ENCODE measurements at places on chromosomes 5 and 9. TPM values are rescaled to one million over a fixed set of nuclear protein-coding genes. Genes with fewer than 3 reads are reported as not detected.
A peak's percentile ranks its signal among the peaks of the same experiment; 100 is the strongest.

The HINT1 gene
- 205 TPM for total RNA-seq

The SLC6A19 gene
- total RNA-seq = not detected

The IL17B gene
- 0.58 TPM for total RNA-seq

The TLE1 gene
- total RNA-seq = 34.9 TPM

The MYO10 gene
- 10.2 TPM for total RNA-seq

The SPINK5 gene
- total RNA-seq = 0.41 TPM

The CDHR2 gene
- 0.30 TPM for total RNA-seq

The WDR70 gene
- total RNA-seq = 28.0 TPM

The EQTN gene
- not detected for total RNA-seq

The CMYA5 gene
- 1,322 TPM for total RNA-seq

DNA sequence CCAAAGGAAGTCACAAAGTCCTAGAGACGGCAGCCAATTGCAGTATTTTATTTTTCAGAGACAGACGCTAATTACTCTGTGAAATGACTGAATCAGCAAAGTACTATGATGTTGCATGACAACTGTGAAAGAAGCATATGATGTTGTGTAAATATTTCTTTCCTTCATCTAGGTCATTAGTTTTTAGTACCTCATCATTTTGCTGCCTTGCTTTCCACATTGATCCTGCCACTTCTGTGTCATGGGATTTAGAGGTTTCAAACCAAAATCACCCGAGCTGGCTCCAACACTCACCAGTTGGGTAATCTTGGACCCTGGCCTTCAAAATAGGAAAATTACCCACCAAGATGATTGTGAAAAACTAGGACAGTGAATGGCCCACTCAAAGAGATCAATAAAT lies 585.2 kb downstream of the ACTL7B start:
- H3K4me3 ChIP-seq = no peak overlapping the region
- no peak overlapping the region for H3K27ac ChIP-seq
- H3K4me1 ChIP-seq = peaks cover 8% of the 10 kb centered on the region

- H3K36me3 ChIP-seq = peaks cover 80% of the 10 kb centered on the region
- no peak overlapping the region for H3K27ac ChIP-seq
- H3K4me3 ChIP-seq = no peak overlapping the region
- H3K4me1 ChIP-seq = peaks cover 11% of the 10 kb centered on the region
- no peaks in the 10 kb centered on the region for H3K27me3 ChIP-seq
Measured at GRCh38 chr9:109088221-109088620, 31.5 kb downstream of the TMEM245 start.

- H3K4me3 ChIP-seq = no peak overlapping the region
- H3K36me3 ChIP-seq = no peaks in the 10 kb centered on the region
- no peaks in the 10 kb centered on the region for H3K27me3 ChIP-seq
- DNase-seq = no peak
Measured at GRCh38 chr9:78678877-78679276, 382.0 kb downstream of the PSAT1 start.

- H3K27ac ChIP-seq = no peak overlapping the region
- no peaks in the 10 kb centered on the region for H3K36me3 ChIP-seq
- no peak for DNase-seq
- peak overlapping the region; percentile 37 for H3K4me3 ChIP-seq
- H3K4me1 ChIP-seq = peaks cover 26% of the 10 kb centered on the region
Measured at GRCh38 chr5:171315386-171315891, 6.4 kb downstream of the TLX3 start.

GRCh38 chr5:118611332-118611945 lies 376.9 kb downstream of the DTWD2 start:
- no peaks in the 10 kb centered on the region for H3K27me3 ChIP-seq
- no peak overlapping the region for H3K27ac ChIP-seq
- no peaks in the 10 kb centered on the region for H3K36me3 ChIP-seq
- H3K4me1 ChIP-seq = no peaks in the 10 kb centered on the region
- H3K4me3 ChIP-seq = no peak overlapping the region
- DNase-seq = no peak

DNA sequence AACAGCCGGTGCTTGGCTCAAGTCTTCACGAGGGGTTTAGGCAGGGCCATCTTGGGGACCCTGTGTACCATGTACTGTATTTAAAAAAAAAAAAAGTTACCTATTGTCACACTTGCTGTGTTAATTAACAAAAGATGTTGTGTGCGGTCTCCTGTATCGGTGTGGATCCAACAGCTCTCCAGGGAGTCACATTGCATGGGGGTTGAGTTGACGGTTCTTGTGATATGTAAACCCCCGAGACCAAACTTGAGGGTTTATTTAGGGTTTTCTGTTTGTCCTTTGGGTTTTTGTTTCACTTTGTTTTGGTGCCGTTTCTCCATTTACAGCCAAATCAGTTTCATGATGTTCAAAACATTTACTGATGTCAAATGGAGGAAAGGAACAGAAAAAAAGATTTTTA lies 22.2 kb downstream of the AMBP start:
- no peak overlapping the region for H3K27ac ChIP-seq
- DNase-seq = no peak
- H3K4me3 ChIP-seq = no peak overlapping the region
- H3K27me3 ChIP-seq = no peaks in the 10 kb centered on the region

DNA sequence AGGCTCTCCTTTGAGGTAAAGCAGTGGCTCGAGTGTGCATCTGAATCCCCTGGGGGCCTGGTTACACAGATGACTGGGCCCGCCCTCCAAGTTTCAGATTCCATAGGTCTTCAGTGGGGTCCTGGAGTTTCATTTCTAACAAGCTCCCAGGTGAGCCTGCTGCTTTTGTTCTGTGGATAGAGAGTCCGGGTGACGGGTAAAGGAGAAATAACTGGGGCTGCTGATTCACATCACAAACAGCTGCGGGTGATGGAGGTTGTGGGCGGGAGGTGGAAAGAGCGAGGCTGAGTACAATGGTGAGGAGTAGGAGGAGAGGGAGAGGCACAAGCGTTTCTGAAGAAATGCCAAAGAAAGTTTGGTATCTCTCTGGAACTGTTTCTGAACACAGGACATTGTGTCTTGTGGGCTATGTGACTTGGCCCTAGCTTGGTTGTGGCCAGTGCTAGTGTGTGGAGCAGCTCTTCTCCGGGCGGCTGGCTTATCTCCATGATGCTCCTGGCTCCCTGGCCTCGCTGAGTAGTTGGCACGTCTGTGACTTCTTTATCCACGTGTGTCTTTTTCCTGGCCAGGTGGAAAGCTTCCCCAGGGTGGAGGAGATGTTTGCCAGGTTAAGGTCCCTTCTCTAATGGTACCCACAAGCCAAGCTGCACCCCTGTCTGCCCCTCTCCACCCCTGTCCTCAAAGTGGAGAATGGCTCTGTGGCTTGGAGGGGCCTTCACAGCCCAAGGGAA lies 61.7 kb downstream of the HSPA4 start:
- H3K36me3 ChIP-seq = no peaks in the 10 kb centered on the region
- no peaks in the 10 kb centered on the region for H3K27me3 ChIP-seq
- peaks cover 42% of the 10 kb centered on the region for H3K4me1 ChIP-seq
- no peak overlapping the region for H3K4me3 ChIP-seq
- DNase-seq = no peak

GRCh38 chr9:128947527-128948301 lies at the start of the genes DOLK and NUP188:
Gene DOLK (minus strand): TSS chr9:128947603. CDS start chr9:128947303, 300 bp downstream.
Gene NUP188 (plus strand): TSS chr9:128947699. CDS start chr9:128947720, 21 bp downstream.
- H3K4me1 ChIP-seq = peaks cover 8% of the 10 kb centered on the region
- peak within 1 kb of the TSS; percentile 99 for H3K4me3 ChIP-seq
- peak; percentile 98 for DNase-seq

GRCh38 chr5:100165309-100165708 lies 369.9 kb upstream of the FAM174A start:
- no peak for DNase-seq
- no peak overlapping the region for H3K27ac ChIP-seq
- H3K36me3 ChIP-seq = no peaks in the 10 kb centered on the region
- H3K4me3 ChIP-seq = no peak overlapping the region

GRCh38 chr5:122137702-122138101 lies 8.4 kb downstream of the ZNF474 start:
- no peaks in the 10 kb centered on the region for H3K27me3 ChIP-seq
- no peak for DNase-seq
- no peaks in the 10 kb centered on the region for H3K4me1 ChIP-seq
- H3K27ac ChIP-seq = no peak overlapping the region

DNA sequence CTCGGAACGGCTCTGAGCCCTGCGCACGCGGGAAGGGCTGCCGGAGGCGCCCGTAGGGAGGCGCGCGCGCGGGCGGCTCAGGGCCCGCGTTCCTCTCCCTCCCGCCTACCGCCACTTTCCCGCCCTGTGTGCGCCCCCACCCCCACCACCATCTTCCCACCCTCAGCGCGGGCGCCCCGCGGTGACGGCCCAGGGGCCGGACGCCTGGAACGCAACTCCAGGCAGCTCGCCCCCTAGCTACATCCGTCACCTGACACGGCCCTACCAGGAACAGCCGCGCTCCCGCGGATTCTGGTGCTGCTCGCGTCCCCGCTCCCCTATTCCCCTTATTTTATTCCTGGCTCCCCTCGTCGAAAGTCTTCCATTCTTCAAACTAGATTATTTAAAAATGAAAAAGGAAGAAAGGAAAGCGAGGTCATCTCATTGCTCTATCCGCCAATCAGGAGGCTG lies at the start of gene CDKN2B-AS1:
TSS of gene CDKN2B-AS1 (plus strand) at position 236 of the 450 bp plus-strand sequence.
- H3K27ac ChIP-seq = peak within 1 kb of the TSS; percentile 60
- peaks cover 13% of the 10 kb centered on the region for H3K27me3 ChIP-seq
- peak; percentile 63 for DNase-seq
- no peaks in the 10 kb centered on the region for H3K36me3 ChIP-seq
- peaks cover 5% of the 10 kb centered on the region for H3K4me1 ChIP-seq

DNA sequence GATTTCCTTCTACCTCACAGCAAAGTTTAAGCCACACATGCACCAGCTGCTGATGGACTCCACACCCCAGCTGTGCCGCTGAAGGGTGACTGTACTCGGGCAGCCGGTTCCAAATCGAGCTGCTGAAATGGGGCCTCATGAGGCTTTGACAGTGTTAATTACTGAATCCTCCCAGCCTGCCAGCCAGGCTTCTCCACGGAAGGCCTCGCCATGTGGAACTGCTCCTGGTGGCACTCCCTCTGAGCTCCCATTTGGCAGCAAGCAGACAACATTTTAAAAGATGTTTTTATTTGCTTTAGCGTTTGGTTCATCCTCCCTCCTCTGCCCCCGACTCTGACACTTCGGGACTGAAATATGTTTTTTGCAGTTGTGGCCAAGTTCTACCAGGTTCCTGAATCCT lies 479.4 kb upstream of the MPDZ start:
- no peak overlapping the region for H3K4me3 ChIP-seq
- DNase-seq = no peak
- no peaks in the 10 kb centered on the region for H3K27me3 ChIP-seq
- no peaks in the 10 kb centered on the region for H3K4me1 ChIP-seq
- no peak overlapping the region for H3K27ac ChIP-seq

DNA sequence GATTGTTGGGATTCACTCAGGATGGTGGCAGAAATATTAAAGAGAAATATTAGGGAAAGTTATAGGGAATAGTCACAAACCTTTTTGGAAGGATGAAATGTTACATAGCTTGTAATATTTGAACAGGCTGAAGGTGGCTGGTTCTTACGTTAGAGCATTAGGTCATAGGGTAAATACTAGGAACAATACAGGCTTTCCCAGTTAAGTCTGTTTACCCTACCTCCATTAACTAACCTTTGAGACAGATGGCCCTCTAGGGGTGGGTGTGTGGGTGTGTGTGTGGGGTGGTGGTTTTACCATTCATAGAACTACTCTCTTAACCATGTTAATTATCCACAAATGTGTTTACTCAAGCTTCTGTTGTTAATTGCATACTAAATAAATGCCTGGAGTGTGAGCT lies 94.3 kb upstream of the STK32A start:
- no peaks in the 10 kb centered on the region for H3K36me3 ChIP-seq
- H3K27ac ChIP-seq = no peak overlapping the region
- no peak overlapping the region for H3K4me3 ChIP-seq
- H3K27me3 ChIP-seq = no peaks in the 10 kb centered on the region

- no peak overlapping the region for H3K4me3 ChIP-seq
- H3K4me1 ChIP-seq = no peaks in the 10 kb centered on the region
- H3K27me3 ChIP-seq = no peaks in the 10 kb centered on the region
- no peak for DNase-seq
- H3K27ac ChIP-seq = no peak overlapping the region
- H3K36me3 ChIP-seq = no peaks in the 10 kb centered on the region
Measured at GRCh38 chr5:163115011-163115410, 322.4 kb upstream of the CCNG1 start.

Measured in psoas muscle (tissue), 8 donors.